ENCODE measurements at places on chromosomes 13 and 19.

- no peak for DNase-seq
Observed at GRCh38 chr13:45119469-45119990, 780 bp upstream of the GTF2F2 start.

GRCh38 chr19:5115771-5116202 is 146.9 kb downstream of the KDM4B start:
- no peak for DNase-seq

DNA sequence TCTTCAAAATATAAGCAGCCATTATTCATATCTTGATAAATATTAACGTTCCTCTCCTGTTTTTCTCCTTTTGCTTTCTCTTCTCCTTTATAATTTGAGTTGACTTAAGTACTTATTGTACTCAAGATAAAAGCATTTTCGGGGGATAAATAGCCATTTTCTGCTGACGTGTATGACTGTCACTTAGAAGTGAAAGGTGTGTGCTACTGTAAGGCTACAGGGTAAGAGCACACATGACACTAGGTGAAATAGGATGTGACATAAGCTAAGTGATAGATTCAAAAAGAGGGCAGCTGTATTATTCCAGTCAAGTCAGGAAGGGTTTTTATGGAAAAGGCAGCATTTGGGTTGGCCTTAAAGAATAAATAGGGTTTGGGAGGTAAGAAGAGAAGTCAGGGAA is 128.5 kb downstream of the GPC6 start:
- no peak for DNase-seq

GRCh38 chr19:7113233-7113632 is 43.7 kb downstream of the ZNF557 start:
- DNase-seq = no peak

DNA sequence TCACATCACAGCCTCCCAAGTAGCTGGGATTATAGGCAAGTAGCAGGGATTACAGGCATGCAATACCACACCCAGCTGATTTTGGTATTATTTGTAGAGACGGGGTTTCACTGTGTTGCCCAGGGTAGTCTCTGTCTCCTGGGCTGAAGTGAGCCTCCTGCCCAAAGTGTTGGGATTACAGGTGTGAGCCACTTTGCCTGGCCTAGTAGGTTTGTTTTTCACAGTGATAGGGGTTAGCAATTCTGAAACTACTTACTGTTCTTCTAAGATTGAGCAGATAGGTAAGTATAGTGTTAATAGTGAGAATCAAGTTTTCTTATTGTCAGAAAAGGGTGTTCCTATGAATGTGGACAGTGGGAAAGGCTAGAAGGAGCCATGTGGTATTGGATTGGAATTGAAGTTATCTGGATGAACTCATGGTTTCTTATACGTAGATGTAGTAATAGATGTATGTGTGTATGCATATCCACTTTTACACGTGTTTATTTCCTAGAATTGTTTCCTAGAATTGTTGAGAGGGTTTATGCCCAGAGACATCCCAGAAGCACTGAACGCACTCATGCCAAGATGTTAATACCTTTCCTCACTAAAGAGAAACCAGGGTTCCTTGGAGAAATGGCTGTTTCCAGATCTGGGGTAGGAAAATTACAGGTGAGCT is 49.1 kb downstream of the SAE1 start:
- no peak for DNase-seq

DNA sequence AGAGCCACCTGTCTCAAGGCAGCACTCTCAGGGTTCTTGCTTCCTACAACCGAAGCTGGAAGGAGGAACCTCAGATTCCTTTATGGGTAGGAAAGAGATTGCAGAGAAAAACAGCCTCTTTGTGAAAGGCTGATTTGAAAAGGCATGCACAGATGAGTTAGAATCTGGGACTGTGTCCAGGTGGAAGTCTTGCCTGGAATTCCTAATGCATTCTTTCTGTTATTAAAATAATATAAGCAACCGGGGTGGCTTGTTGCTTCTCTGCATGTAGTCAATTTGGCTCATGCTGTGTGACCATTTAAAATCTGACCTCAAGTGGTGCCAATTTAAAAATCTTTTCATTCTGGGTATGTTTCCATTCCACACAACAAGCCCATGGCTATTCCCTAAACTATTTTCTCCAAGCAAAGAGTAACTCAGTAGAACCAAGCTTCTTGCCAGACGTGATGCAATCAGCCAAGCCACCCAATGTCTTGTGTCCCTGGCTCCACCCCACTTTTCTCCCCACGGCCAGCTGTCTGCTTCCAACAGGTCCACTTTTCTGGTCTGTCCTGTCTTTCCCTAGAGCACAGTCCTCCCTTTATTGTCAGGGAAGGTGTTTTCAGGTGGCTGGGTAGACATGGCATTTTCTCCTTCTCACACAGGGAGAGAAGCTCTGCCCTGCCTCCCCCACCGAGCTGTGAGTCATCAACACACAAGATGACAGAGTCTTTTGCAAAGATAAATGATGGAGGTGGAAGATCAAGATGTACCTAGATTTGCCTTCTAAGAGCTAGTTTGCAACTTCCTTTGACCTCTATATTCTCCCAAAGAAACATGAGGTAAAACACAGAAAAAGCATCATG is 394.3 kb downstream of the FOXO1 start:
- no peak for DNase-seq

DNA sequence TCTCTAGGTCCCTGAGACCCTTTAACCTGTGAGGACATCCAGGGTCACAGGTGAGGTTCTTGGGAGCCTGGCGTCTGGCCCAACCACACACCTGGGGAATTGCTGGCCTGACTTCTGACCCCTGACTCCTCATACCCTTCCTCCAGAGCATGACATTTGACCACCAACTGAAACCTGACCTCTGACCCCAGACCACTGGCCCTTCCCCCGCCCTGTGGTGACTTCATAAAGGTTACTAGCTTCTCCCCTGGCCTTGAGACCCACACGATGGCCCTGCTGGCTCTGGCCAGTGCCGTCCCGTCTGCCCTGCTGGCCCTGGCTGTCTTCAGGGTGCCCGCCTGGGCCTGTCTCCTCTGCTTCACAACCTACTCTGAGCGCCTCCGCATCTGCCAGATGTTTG is at the start of gene SPACA6:
Gene SPACA6, plus strand, starts transcription at position 71 of the 400 bp plus-strand sequence. Its CDS starts 197 bp downstream, at position 268.
- no peak for DNase-seq

GRCh38 chr13:98401934-98402333 is 175.0 kb downstream of the STK24 start:
- no peak for DNase-seq

DNA sequence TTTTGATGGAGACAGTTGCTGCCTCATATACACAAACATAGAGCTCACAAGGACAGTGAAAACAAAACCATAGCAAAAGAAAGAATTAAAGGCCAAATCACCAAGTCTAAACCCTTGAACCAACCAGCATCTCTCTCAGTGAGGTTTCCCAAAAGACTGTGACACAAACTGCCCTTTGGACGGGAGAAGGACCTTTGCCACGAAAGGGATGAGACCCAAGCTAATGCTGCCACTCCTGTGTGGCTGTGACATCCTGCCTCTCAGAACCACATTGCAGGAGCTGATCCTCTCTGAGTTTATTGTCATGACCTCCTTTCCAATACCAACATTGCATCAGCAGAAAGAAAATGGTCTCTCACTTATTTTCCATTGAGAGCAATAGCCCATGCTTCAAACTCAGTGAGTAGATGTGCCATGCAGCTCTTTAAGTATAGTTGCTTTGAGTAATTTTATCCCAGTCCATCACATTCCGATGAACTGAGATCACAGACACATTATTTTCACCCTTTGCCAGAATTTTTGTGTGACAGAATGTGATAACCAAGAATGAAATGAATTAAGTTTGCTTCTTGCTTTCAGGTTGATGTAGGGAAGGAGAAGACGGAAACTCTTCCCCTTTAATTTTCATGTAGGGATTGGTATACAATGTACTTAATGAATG is 133.5 kb upstream of the IRS2 start:
- DNase-seq = no peak

DNA sequence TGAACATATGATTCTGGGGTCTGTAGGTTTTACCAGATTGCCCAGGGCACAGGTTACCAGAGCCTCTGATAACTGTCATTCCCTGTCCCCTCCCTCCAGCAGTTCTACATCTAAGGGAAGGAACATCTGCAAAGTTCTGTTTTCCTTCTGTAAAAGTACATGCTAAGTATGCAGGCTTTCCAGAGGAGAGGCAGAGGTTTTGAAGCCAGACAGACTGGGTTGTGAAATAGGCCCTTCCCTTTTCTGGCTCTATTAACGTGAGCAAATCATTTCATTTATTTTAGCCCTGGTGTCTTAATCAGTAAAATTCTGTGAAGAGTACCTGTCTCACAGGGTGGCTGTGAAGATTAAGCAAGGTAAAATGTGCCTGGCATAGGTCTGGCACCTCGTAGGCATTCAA is 66.1 kb upstream of the C1QTNF9 start:
- DNase-seq = no peak

All from SIG-M5 (cell line).